ENCODE measurements at places on chromosomes 7 and 10.

DNA sequence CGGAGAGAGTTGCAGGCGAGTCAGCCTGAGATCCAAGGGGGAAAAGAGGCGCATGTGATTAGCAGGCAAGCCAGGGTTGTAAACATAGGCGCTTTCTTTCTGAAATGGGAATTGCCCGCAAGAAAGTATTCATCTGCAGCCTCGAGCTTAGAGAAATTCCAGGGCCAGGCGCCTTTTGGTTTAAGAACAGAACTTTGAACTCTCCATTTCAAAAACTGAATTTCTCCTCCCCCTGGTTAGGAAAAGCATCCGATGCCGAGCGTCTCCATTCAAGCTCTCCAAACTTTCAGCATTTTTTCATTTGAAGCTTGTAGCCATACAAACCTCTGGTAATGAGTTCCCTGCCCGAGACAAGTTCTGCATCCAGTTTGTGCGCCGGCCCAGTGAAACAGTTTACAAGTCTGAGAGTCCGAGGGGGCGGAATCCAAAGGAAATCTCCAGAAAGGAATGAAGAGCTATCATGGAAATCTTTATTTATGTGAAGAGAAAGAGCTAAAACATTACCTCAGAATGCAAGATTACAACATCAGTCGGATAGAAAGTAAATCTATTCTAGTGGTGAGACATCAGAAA, 69.9 kb downstream of the FAM204A start:
- no peak for DNase-seq

- DNase-seq: no peak
Measured at GRCh38 chr10:84965468-84965867, 637.1 kb downstream of the CCSER2 start.

- no peak for DNase-seq
Measured at GRCh38 chr10:62599161-62599560, 205.4 kb upstream of the ADO start.

- no peak for DNase-seq
Measured at GRCh38 chr10:89245802-89246201, 5.8 kb downstream of the LIPA start.

DNA sequence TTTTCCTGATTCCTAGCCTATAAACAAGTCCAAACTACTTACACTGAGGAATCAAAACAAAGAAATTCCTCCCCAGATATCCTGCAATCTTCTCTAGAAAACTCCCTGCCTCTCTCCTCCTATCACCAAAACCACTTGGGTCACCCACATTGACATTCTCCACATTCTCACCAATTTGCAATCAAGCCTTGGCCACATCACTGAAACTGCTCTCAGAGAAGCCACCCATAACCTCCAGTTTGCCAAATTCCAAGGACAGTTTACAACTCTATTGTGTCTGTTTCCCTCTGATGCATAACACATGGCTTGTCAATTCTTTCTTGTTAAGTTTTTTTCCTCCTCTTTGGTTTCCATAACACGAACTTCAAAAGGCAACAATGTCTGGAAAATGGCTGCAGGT, 233.5 kb downstream of the XPNPEP1 start:
- DNase-seq: no peak

GRCh38 chr7:55065079-55065478, 46.3 kb downstream of the EGFR start:
- DNase-seq: no peak

- no peak for DNase-seq
Measured at GRCh38 chr10:75486591-75486990, 55.2 kb downstream of the LRMDA start.

DNA sequence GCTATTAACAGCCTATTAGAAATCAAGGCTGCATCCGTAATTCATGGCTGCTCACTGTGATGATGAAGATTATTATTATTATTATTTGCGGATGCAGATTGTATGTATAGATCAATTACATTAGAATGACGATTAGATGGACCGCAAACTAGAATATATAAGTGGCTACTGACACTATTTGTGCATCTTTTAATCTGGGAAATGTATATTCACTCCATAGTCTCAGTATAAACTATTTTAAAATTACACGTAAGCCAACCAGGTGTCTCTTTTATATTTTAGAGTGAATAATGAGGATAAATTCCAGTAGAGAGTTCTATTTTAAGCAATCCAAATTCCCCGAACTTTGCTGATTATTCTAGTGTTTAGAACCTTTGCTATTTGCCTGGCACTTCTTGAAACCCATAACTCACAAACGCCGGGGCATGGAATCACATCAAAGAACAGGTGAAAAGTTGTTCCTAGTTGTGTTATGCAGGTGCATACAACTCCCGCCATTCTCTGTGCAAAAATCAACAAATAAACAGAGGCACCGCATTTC, 509 bp upstream of the ING3 start:
- no peak for DNase-seq

DNA sequence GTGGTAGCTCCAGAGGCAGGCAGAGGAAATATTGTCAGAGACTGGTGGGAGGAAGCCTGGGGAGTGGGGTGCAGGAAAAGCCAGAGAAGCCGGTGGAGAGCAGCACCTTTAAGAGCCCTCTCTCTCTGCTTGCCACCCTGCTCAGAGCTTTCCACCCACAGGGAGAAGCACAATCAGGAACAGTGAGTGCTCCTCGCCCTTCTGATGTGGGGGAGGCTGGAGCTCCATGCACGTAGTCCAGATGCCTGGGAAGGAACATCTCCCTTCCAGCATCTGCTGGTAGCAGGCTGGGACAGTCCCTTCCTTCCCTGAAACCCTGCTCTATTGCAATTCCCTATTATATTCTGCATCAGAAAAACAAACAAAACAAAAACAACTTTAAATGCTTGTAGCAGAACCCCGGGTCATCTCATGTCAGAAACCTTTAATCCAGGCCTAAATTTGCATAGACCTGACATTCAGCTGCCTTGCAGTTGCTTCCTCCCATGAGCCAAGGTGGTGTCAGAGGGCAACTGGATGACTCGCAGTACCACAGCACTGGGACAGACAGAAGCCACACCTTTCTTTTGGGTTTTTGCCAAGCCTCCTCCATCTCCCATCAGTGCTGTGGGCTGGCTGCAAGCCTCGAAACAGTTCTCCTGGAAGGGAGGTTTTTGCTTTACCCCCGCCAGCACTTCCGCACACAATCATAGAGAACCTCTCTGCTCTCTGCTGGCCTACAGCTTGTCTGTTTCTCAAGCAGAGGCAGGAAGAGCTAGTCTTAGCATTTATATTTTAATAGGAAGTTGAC, 13.1 kb downstream of the AVPI1 start:
- DNase-seq: no peak
